Activated CD8-positive, alpha-beta T cell treated with anti-CD3 and anti-CD28 coated beads for 36 hours (primary cell): ENCODE measurements at places on chromosomes 3 and 15. TPM values are rescaled to one million over a fixed set of nuclear protein-coding genes. Genes with fewer than 3 reads are reported as not detected.

The HTR3E gene
- total RNA-seq, result not detected

DNA sequence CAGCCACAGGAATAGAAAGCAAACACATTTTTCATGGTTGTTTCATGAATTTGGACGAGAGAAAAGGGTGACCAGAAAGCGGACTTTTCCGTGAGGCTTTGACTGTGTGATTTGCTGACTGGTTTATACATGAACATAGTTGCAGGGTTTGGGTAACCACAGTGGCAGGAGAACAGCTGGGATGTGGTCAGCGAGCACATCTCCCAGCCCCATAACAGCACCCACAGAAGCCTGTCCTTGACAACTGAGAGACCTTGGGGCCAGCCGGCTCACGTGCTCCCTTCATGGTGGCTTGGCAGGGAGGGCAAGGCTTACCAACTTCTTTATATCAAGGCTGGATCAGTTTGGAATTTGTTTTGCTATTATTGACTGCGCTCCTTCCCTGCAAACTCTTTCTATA, 13.2 kb upstream of the RGMA start:
- H3K4me1 ChIP-seq, result no peaks in the 10 kb centered on the region
- peaks cover 18% of the 10 kb centered on the region for H3K27me3 ChIP-seq
- no peak overlapping the region for H3K27ac ChIP-seq
- no peak for DNase-seq
- no peak overlapping the region for H3K4me3 ChIP-seq

- no peak overlapping the region for H3K4me3 ChIP-seq
- no peak overlapping the region for H3K27ac ChIP-seq
- peaks cover 6% of the 10 kb centered on the region for H3K27me3 ChIP-seq
- peaks cover 8% of the 10 kb centered on the region for H3K4me1 ChIP-seq
Measured at GRCh38 chr3:144128108-144128892, 156.7 kb downstream of the DIPK2A start.

DNA sequence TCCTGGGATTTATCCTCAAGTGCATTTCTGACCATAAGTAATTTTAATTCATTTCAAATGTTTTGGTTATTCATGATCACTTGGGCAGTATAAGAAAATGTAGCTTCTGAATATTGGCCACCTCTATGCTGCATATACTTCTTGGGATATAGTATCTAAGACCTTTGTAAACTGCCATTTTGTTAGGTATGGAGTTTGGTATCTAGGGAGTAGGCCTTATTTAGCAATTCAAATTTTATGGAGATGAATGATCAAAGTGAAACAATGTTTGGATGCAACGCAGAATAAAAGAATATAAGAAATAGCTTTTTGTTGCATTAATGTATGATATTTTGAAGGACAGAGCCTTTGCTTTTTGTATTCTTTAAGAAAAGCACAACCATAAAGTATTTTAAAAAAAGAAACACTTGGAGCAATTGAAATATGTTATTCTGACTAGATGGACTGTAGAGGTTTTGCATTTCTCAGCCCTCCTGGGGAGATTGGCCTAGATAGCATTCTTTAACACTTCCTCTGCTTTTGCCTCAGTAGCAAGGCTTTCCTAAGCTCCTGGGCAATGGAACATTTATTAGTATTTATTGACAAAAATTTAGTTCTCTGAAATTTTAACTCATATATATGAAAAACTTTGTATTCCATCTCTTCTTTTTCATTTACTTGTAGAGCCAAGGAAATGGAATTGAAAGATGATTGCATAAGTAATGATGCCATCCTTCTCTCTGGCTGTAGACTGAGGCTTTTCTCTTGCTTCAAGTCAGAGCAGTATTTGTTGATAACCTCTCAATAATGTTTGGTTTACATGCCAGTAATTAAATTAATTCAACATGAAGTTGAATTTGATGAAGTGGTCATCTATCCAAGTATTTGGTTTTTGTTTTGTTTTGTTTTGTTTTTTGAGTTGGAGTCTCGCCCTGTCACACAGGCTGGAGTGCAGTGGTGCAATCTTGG, 61.8 kb upstream of the UTS2B start:
- no peaks in the 10 kb centered on the region for H3K27me3 ChIP-seq
- no peaks in the 10 kb centered on the region for H3K36me3 ChIP-seq
- H3K4me1 ChIP-seq, result no peaks in the 10 kb centered on the region
- H3K27ac ChIP-seq, result no peak overlapping the region

DNA sequence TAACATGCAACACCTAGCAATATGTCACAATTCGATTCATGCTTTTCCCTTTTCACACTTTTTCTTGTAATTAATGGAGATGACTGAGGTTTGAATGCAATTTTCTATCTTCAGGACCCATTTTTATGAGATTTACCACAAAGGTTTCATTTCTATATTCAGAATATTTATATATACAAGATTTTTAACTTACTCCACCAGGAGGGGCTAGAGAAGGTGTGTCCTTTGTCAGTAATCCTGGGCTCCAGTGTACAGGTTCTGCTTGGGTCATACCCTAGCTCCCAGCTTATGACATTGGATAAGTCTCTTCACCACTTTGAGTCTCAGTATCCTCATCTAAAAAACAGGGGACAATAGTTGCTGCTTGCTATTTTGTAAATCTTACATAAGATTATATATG, 95.7 kb upstream of the SLC24A5 start:
- no peaks in the 10 kb centered on the region for H3K36me3 ChIP-seq
- H3K27ac ChIP-seq, result no peak overlapping the region
- no peaks in the 10 kb centered on the region for H3K4me1 ChIP-seq
- no peak overlapping the region for H3K4me3 ChIP-seq

DNA sequence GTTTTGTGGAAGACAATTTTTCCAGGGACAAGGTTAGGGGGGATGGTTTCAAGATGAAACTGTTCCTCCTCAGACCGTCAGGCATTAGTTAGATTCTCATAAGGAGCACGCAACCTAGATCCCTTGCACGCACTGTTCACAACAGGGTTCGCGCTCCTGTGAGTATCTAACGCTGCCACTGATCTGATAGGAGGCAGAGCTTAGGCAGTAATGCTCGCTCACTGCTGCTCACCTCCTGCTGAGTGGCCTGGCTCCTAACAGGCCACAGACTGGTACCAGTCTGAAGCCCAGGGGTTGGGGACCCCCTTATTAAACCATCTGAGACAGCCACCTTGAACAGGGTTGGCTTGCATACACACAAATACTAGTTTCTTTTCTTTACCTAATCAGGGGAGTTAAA, 13.5 kb upstream of the IMPG2 start:
- H3K36me3 ChIP-seq, result peaks cover 4% of the 10 kb centered on the region
- DNase-seq, result no peak
- no peaks in the 10 kb centered on the region for H3K4me1 ChIP-seq
- no peak overlapping the region for H3K27ac ChIP-seq
- no peak overlapping the region for H3K4me3 ChIP-seq
